ENCODE measurements at places on chromosomes 6 and 20.
A peak's percentile ranks its signal among the peaks of the same experiment; 100 is the strongest.

GRCh38 chr6:96786336-96786735 lies 50.9 kb downstream of the GPR63 start:
- no peak for DNase-seq

DNA sequence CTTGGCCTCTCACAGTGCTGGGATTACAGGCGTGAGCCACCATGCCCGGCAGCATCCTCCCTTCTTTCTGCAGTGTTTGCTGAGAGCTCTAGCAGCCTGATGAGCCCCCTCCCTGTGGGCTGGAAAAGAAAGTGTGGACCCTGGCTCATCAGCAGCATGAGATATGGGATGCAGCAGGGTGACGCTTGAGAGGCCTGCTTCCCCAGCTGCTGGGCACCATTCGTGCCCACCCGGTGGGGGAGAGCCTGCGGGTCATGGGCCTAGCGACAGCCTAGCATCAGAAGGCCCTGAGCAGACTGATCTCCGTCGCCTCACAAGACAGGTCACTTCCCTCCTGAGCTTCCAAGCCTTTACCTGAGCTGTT lies 16.0 kb upstream of the CCDC167 start:
- DNase-seq: no peak

DNA sequence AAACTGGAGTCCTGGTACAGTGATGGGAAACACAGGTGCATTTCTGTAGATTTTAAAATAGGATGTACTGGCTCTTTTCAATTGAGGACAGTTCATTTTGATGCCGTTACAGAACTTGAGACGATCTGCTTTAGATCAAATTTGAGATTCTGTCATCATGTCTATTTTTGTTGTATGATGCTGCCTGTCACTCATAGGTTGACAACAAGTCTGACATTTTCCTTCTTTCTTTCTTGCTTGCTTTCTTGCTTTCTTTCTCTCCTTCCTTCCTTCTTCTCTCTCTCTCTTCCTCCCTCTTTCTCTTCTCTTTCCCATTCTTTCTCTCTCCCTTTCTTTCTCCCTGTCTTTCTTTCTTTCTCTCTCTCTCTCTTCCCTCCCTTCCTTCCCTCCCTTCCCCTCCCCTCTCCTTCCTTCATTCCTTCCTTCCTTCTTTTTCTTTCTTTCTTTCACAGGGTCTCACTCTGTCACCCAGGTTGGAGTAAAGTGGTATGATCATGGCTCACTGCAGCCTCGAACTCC lies 152.6 kb upstream of the SGK1 start:
- DNase-seq: no peak

DNA sequence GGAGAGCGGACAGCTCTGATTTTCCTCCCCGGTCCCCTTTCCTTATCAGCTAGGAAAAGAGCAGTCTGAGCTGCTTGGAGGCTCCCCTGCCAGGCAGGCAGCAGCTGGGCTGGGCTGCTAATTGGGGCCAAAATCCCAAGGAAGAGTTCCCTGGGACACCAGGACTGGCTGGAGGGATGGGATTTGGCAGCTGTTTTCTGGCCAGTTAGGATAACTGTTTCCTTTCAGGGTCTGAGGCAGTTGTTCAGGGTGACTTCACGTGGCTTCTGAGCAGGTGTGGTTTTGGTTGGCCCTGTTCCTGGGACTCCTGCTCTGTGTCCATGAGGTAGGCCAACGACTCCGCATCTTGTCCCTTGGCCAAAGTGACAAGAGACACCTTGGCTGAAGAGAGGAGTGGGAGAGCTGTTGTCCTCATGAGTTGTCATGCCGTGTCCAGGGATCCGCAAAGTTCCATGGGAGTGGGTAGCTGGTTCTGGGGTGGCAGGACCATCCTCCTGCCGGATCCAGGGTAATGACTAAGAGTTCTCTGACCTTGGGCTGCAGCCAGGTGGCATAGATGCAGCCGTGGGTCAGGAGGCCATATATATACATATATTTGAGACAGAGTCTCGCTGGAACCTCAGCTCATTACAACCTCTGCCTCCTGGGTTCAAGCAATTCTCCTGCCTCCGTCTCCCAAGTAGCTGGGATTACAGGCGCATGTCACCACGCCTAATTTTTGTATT lies 21.2 kb downstream of the MRPS18A start:
- DNase-seq: no peak

DNA sequence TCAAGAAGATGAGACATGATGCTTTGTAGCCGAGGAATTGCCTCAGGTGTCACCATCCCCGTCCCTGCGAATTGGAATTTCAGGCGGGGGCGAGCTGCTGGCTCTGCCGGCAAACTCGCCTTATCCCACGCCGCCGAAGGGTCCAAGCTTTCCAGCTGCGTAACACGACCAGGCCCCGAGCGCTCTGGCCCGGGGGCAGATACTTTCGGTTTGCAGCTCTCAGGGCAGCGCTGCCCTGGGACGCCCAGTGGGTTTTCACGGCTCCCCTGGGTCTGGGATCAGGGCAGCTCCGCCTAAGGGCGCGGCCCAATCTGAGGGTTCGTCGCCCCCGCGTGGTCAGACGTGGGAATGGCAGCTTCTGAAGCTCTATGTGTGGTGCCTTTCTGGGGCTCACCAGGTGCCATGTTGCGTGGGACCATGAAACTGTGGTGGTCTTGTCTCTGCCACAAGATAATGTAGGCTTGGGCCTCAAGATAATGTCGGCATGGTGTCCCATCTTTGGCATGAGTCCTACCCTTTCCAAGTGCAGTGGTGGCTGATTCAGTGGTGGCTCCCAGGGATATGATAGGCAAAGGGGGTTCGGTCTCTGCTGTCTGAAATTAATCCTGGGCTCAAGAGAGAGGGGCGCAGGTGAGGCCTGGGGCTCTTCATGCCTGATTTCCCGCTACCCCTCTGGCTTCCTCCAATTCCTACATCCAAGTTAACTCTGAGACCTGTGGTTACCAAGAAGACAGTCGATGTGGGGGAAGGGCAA lies 21.0 kb downstream of the PIGT start:
- peak; percentile 90 for DNase-seq

GRCh38 chr20:54920491-54920890 lies 445.1 kb downstream of the DOK5 start:
- no peak for DNase-seq

All from hematopoietic multipotent progenitor cell treated with erythropoietin and hydrocortisone succinate and interleukin-3 and kit ligand, for 17 days (in vitro differentiated cells).